ENCODE measurements at places on chromosomes 2 and 18. TPM values are rescaled to one million over a fixed set of nuclear protein-coding genes. Genes with fewer than 3 reads are reported as not detected.

CYS1 gene
- 1.3 TPM for total RNA-seq

SCN2A gene
- total RNA-seq, result 0.04 TPM

DSEL gene
- total RNA-seq, result 0.53 TPM

VWA3B gene
- total RNA-seq, result 0.12 TPM

HADHB gene
- total RNA-seq, result 100 TPM

REG1B gene
- total RNA-seq, result not detected

CFC1B gene
- total RNA-seq, result not detected

KIAA2012 gene
- total RNA-seq, result not detected

SOCS6 gene
- total RNA-seq, result 28.2 TPM

MC2R gene
- not detected for total RNA-seq

Data from A549 treated with dexamethasone at 1 μM for 4 hours (cell line).